ENCODE measurements at places on chromosomes 4 and X.

DNA sequence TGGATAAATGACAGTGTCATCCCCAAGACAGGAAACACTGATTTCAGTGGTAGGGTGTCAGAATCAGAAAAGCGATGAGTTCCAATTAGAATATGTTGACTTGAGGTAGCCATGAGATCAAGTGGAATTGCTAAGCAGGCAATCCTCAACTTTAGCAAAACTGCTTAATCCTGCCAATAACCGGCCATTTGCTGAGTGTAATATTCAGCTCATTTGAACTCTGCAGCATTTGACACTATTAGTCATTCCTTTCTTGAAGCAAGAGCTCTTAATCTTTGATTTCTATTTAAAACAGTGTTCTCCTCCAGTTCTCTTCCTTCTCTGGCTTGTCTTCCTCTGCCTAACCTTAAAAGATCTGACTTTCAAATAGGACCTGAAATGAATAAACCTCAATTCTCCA lies 68.7 kb upstream of the DCLK2 start:
- DNase-seq: no peak

- no peak for DNase-seq
Observed at GRCh38 chr4:104726002-104726401, 231.3 kb upstream of the CXXC4 start.

GRCh38 chr4:98828801-98829200 lies 100.1 kb downstream of the EIF4E start:
- no peak for DNase-seq

DNA sequence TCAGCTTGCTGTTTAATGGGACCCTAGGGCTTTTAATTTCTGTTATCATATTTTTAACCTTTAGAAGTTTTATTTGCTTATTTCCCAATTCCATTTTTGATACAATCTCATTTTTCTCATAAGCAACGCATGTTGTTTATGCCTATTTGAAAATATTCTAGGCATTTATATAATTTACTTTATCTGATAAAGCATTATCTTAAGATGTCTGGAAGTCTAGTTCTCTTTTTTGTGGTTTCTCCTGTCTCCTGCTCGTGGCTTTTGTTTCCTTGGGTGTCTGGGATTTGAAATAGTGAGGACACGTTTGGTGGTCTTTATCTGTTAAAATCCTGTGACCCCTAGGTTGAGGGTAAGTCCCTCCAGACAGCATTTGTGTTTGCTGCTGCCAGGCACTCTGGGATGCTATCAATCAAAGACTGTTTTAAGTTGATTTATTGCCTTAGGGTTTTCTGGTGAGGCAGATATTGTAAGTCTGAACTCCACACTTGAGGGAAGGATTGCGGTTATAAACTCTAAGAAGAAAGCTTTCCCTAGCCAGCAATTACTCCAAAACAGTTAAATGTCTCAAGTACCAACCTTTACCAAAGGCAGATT lies 208.0 kb downstream of the PRDM5 start:
- no peak for DNase-seq

DNA sequence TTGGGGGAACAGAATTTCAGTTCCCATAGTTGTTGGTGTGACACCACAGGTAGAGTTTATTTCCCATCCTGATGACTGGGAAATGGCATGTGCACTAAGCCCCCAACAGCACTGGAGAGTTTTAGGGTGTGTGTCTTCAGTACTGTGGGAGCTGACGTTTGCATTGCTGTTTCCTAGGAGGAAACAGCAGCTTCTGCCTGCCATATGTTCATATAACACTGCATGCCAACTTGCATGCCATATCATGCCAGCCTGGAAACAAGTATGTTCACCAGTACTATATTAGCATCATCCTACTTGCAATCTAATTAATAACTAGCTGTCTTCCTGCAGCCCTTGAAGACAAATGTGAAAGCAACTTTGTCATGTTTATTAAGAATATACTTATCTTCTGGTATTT lies 58.2 kb downstream of the NAA11 start:
- no peak for DNase-seq

GRCh38 chr4:105509291-105509690 lies 35.4 kb upstream of the PPA2 start:
- no peak for DNase-seq

All from SHP77 (cell line).